ENCODE measurements at places on chromosomes 7 and 10.

DNA sequence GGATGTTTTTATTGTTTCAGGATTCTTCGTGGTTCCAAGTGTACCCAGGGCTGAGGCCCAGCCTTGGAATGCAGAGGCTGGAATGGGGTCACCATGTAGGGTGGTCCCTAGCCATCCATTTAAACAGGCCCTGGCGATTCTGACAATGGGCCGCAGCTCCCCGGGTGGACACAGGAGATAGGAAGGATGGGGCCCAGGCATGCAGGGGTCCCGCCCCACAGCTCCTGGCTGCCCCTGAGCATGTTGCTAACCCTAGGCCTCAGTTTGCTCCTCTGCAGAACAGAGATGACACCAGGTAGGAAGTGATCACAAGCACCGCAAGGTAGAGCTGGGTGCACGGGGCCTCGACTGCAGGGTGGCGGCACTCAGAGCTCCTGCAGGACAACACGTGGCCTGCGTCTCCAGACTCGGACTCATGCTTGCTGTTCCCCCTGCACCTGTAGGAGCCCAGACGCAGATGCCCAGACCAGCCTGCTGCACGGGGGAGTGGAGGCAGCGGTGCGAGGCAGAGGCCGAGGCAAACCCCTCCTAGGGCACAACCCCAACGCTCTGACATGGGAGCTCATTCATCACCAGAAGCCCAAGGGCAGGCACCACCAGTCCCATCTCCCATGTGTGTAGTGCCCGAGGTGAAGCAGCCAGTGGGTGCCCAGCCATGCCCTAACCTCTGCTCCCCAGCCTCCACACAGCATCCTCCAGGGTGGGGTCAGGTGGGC, 25.5 kb downstream of the VIPR2 start:
- no peak for DNase-seq

GRCh38 chr10:74032900-74033655, 35.2 kb downstream of the VCL start:
- no peak for DNase-seq

GRCh38 chr7:50226669-50227068, 77.8 kb upstream of the IKZF1 start:
- DNase-seq = no peak

DNA sequence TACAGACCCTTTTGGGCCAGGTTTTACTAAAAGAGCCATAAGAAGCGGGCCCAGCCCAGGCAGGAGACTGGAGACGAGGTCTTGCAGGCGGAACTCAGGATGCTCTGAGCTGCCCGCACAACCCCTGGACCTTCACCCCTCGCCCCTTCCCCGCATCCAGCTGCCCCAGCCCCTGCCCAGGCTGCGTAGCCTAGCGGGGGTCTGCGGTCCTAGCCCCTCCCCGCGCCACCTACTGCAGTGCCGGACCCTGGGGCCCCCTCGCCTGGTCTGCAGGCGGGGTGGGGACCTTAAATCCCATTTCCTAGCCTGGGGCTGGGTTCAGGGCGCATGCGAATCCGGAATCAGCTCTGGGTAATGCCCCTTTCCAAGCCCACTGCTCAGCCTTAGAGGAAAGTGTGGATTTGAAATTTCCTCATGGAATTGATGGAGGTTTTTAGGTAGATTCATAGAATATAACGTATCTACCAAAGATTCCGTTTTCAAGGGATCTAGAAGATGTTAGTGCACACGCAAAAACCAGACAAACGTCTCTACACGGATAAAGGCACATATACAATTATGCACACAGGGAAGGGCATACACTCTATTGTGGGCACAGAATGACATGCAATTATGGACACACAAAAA, 546 bp upstream of the HOXA3 start:
- DNase-seq = no peak

DNA sequence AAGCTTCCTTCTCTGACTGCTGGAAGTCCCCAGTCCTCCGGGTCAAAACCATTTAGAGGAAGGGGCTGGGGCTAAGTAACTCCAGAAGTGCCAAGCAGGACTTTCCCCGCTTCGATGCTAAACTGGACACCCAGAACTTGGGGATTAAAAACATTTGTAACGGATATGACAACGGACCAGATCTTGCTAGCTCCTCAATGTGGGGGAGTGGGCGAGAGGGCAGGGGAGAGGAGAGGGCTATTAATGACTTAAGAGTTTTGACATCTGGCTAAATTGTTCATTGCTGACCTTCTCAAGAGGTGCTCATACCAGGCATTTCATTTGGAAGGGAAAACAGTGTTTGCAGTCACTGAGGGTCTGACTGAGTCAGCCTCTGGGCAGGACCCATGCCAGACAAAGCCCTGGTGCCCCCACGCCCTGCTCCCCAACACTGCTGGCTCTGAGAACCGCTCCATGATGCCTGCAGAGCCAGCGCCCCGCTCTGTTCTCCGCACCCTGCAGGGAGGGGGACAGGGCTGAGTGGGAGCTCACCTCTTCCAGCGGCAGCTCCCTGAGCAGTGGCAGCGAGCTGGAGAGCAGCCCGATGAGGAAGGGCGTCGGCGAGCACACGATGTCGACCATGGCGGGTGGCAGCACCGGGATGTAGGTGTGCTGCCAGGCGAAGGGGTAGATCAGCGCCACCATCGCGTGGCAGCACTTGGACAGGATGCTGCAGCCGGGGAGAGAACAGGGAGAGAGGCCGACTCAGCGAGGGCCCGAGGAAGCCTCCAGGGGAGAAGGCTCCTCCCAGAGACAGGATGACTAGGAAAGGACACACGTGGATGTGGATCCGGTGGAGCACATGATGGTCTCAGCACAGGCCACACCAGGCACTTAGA, 47.7 kb upstream of the MKRN1 start:
- no peak for DNase-seq

- DNase-seq = no peak
These were observed 4.4 kb upstream of the GRK5 start for GRCh38 chr10:119203006-119203405.

- no peak for DNase-seq
These were observed 45.1 kb downstream of the TMEM26 start for GRCh38 chr10:61408105-61408504.

GRCh38 chr7:31125171-31125570, 73.1 kb downstream of the ADCYAP1R1 start:
- no peak for DNase-seq

DNA sequence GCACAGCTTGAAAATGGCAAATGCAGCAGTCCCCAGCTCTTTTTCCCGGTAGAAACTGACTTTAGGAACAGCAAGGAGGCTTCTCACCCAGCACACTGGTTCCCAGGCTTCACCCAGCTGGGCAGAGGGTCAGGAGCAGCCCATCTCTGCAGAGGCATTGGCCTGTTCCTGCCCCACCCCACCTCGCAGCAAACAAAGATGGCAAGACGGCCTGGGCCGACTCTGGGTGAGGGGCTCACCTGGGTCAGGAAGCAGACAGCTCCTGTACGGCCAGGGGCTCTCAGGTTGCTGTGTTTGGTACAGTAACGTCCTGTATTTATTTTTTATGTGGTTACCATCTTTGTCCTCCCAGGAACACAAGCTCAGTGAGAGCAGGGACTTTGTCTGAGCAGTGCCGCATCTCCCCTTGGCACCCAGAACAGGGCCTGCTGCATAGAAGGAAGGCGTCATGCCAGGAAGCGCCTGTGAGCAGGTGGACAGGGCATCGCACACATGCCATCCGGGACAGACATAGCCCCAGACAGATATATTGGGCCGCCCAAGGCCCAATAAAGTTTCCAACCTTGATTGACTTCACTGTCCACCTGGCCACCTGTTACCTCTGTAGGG, 585.0 kb upstream of the FOXK1 start:
- DNase-seq = no peak

DNA sequence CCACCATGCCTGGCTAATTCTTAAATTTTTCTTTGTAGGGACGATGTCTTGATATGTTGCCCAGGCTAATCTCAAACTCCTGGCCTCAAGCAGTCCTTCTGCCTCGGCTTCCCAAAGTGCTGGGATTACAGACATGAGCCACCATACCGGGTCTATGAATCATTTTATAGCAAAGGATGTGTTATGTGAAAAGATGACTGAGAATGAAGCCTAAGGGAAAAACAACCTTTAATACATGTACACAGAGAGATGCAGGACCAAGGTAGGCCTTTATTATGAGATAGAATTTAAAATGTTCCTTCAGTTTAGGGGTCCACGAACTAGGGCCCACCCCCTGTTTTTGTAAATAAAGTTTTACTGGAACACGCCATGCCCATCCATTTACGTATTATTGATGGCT, 41.0 kb downstream of the UBE2H start:
- no peak for DNase-seq

GRCh38 chr10:19845503-19846368, 29.5 kb downstream of the PLXDC2 start:
- DNase-seq = no peak

- no peak for DNase-seq
These were observed 11.7 kb upstream of the TRIM8 start for GRCh38 chr10:102632394-102633111.

GRCh38 chr10:17426263-17426750, 28.1 kb downstream of the ST8SIA6 start:
- no peak for DNase-seq

DNA sequence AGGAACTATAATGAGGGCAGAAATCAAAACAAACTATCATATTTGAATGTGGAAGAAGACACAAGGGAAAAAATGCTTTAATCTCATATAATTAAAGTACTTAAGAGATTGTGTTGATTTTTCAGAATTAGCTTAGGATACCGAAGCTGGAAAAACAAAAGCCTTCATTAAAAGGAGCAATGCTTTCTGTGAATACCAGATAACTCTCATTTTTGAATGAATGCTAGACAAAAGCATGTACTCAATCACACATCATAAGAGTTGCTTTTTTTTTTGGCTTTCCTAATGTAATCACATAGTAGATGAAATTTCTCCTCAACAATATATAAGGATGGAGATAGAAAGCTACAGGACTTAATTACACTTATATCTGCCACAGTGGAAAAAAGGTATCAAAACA, 43.3 kb downstream of the CADPS2 start:
- DNase-seq = no peak

DNA sequence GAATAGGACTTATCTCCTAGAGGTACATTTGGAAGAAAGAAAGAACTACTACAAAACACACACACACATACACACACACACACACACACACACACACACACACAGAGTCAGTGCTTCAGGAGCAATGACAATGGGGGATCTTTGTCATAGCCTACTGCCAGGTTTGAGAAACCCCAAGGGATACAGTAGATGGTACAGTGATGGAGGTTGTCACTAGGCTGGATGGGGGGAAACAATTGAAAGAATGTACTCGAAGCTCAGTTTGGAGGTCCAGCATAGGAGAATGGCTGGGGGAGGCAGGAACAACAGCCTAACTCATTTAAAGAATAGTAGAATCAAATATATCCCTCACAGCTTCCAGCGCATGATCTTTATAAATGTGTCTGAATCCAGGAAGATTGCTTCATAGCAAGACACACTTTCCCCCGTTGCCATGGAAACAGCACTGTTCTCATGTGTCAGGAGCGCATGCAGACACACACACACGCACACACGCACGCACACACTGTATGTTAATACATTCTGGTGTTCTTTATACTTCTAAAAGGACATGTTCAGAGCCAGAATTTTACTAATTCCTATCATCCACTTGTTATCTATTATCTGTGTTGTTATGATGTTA, 32.6 kb upstream of the ZNRF2 start:
- no peak for DNase-seq

GRCh38 chr10:29370097-29371092, 81.5 kb downstream of the LYZL1 start:
- DNase-seq = no peak

DNA sequence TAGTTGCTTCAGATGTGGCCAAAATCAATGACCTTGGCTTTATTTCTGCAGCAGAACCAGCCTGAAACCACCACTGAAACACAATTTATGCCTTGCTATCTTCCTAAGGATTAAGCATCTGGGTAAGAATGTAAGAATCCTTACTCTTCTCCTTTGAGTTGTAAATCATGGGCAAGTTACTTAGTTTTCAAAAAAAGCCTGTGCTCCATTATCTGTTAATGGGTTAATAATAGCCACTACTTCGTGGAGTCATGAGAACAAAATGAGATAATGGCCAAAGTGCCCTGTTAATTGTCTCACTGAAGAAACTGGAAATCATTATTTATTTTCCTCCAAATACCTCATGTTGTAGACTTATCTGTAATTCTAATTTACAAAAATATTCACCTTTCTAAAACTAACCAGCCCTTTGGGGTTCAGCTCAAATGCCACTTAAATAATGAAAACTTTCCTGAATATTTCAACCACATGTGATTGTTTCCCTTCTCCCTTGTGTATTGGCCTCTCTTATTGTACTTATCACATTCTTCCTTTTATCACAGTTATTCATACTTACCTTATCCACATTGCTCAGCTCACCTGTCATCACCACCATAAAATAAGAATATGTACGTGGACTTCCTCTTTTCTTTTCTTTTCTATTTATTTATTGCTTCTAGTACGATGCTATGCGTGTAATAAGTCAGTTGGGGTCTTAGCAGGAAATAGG, 2.0 kb upstream of the AASS start:
- no peak for DNase-seq

GRCh38 chr10:48399056-48399541, 92.6 kb downstream of the MAPK8 start:
- no peak for DNase-seq

GRCh38 chr7:100863406-100863950, 3.7 kb upstream of the TRIP6 start:
- no peak for DNase-seq

GRCh38 chr7:1224086-1224716, 8.5 kb upstream of the UNCX start:
- DNase-seq = no peak

DNA sequence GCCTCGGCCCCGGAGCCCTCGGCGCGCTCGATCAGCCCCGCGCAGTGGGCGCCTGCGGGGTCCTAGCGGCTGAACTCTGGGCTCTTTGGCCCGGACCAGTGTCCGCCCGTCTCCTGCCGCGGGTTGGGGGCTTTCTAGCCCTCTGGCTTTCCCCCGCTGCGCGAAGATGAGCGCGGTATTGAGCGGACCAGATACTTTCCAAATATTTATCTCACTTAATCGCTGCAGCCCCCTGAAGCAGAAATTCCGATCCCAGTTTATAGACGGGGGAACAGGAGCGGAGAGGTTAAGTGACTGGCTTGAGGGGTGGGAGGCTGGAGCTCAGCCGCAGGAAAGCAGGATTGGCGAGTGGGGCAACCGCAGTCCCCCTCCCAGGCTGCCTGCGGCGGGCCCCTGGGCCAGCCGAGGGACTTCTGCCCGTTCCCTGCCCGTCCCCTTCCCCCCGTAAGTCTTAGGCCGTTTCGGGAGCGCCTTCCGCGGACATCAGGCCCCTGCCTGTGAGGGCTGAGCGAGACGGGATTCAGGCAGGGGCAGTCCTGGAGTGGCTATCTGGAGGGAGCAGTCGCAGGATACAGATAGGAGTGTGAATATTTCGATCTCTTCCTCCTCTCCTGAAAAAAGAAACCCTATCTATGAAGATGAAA, 565 bp downstream of the STRIP2 start:
- DNase-seq = no peak

GRCh38 chr10:59331661-59332060, 30.7 kb downstream of the FAM13C start:
- DNase-seq = no peak

DNA sequence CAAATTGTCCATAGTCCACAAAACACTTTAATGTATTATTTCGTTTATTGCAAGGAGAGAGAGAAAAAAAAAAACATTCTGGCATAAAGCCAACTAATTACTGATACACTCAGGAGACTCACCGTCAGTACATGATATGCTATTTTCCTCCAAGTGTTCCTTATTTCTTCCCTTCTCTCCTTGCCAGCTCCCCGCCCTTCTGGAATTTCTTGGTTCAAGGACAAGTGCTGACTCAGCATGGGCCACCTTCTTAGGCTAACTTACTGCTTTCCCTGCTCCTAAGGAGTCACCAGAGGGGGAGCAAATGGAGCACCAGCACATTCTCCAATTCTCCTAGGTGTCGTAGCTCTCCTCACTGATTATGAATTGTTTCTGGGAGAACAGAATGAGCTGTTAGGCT, 133.8 kb upstream of the HDAC9 start:
- no peak for DNase-seq

Measured in dorsolateral prefrontal cortex (tissue), 122 donors.